ENCODE measurements at places on chromosomes 5 and 9.
A peak's percentile ranks its signal among the peaks of the same experiment; 100 is the strongest.

- DNase-seq, result no peak
Observed at GRCh38 chr5:168590666-168591065, 11.5 kb upstream of the PANK3 start.

DNA sequence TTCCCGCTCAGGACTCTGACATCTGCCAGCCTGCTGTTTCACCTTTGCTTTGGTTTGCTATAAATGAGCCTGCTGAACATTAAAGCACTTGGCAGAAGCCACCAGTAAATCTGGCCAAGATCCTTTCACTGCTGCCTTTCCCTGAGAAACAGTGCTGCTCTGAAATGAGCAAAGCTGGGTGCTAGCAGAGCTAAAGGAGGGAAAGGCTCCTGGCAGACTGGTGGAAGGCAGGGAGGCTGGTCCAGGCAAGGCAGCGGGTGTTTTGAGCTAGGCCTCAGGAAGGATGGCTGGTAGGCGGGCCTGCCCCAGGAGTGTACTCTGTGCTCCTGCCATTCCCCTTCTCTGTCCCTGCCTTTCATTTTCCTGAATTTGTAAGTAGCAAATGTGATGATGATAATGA, 52.5 kb upstream of the PTGS1 start:
- peak; percentile 32 for DNase-seq

DNA sequence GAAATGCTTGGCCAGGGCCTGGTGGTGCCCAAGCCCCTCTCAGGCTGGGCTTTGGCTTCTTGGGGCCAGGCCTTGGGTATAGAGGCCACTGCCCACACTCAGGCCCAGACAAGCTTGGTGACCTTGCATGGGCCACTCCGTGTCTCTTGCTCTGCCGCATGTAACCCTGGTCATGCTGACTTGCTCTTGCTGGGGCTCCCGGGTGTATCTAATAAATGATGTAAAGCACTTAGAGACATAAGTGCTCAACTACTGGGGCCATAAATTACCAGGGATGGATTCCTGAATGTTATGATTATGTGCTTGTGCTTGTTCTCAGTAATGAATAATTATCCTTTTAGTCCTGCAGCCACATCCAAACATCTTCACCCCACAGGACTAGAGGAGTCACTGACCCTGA, 54.0 kb downstream of the C5orf15 start:
- no peak for DNase-seq

DNA sequence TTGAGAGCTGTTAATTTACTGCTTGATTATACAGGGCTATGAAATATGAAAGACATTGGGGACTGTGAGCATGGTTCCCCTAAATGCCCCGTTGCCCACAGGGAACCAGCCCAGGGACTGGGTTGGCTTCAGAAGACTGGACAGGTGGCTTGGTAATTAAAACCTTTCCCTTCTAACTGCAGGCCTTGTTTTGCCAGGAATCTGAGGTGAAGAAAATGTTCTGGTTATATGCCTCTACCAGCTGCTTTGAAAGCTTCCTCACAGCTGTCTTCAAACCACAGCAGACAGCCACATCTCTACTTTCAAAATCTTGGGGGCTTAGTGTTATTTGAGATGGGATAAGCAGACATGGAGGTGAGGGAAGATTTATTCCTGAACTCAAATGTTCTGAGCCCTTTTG, 153.3 kb upstream of the SPRY4 start:
- no peak for DNase-seq

DNA sequence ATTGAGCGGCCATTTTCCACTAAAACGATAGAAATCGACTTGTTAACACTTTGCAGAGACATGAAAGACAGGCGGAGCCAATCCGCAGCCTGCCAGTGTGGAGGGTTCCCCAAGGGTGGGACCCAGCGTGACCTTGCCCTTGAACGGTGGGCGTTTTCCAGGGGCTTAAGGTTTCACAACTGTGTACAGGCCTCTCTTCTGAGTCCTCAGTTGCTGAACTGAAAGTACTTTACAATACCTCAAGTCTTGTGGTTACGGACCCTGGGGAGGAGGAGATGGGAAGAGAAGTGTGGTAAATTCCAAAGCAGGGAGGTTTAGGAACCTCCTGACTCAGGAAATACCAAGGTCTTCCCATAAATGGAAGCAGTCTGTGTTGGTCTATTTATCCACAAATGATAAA, 68.2 kb upstream of the CKMT2 start:
- no peak for DNase-seq

DNA sequence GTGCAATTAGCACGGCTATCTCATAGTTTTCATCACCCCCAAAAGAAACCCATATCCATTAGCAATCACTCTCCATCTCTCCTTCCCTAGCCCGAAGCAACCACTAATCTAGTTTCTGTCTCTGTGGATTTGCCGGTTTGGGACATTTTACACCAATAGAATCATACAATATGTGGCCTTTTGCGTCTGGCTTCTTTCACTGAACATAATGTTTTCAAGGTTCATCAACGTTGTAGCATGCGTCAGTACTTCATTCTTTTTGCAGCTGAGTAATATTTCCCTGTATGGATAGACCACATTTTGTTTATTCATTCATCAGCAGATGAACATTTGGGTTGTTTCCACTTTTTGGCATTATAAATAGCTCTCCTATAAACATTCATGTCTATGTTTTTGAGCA, 75.4 kb upstream of the TBC1D2 start:
- no peak for DNase-seq

- DNase-seq, result no peak
Observed at GRCh38 chr5:163379298-163380155, 57.9 kb upstream of the CCNG1 start.

GRCh38 chr9:127426756-127427155, 2.6 kb downstream of the ZNF79 start:
- no peak for DNase-seq

DNA sequence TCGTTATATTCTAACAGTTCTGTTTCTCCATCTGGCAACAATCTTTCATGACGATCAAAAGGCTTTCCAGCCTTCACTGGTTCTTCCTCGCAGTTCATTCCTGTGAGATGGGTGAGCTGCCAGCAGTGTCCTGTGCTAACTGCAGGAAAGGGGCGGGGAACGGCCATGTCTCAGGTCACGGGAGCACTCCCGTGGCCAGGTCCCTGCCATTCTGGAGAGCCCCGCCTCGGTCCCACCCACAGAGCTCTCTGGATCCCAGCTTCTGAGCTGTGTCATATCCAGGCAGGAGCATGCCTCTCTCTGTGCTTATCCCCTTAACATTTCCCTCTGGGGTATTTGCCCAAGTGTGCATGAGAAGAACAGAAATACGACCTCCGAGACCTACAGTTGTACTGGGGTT, 297.8 kb upstream of the IRX2 start:
- no peak for DNase-seq

DNA sequence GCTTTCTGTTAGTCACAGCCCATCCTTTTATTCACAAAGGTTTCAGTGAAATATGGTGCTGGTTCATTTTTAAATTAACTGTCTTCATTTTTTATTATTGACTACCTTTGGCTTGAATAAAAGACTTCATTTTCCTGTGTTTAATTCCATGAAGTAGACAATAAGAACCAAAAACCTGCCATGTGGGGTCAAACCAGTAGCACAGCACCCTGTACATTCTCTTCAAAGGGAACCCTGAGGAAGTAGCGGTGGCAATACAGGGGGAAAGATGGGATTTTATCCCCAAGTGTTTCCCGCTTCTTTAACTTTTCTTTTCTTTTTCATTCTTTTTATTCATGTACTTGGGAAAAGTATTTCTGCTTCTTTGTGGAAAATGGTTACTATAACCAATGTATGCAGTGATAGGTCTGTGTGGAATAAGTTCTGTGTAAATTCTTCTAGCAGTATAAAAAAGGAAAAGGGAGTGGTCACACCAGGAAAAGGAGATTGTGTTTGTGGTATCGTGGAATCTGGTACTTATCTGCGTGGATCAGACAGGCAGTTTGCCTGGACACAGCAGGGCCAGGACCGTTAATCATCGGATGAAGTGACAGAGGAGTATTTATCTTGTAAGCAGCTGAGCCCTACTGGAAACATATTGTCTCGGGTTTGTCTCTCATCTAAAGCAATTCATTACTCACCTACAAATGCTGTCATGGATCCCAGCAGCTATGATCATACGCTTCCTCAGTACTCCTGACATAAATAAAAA, 94.2 kb downstream of the PPIC start:
- DNase-seq, result peak; percentile 26

GRCh38 chr5:124908581-124909451, 162.4 kb upstream of the ZNF608 start:
- DNase-seq, result no peak

DNA sequence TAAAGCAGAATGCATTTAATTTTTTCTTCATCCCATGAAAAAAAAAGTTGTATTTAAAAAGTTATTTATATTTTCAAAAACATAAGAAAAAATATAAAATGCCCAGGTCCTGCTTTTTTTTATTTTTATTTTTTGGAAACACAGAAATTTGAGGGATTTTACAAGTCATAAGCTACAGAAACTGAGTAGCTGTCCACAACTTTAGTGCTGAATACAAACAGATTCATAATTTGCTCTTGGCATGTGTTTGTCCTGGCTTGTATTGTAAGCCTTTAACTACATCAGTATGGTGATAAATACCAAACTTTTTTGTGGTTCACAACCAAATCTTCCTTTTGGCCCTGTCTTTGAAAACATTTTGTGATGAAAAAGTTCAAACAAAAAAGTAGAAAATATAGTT, 7.5 kb upstream of the PLCXD3 start:
- no peak for DNase-seq

- DNase-seq, result no peak
Observed at GRCh38 chr5:107483231-107484024, 187.3 kb downstream of the EFNA5 start.

DNA sequence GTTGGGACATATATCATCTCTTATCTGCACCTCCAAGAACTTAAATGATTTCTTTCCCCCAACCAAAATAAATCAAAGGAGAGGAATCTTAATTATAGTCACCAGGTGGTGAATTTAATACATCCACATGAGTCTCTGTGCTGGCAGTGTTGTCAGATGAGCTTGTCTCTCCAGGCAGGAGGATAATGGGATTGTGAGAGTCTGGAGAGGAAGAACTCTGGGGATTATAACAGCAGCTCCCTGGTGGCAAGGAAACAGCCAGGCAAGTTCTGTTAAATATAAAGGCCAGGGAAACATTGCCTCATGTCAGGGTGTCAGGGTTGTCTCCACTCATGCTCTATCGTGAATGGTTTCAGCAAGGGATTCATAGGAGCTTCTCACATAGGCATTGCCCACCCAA, 80.8 kb downstream of the TLR4 start:
- no peak for DNase-seq

- DNase-seq, result no peak
Observed at GRCh38 chr5:111372799-111373198, 139.5 kb downstream of the STARD4 start.

GRCh38 chr9:1100945-1101344, 50.8 kb downstream of the DMRT2 start:
- peak; percentile 67 for DNase-seq

GRCh38 chr5:37492778-37493555, 113.8 kb downstream of the WDR70 start:
- DNase-seq, result no peak

DNA sequence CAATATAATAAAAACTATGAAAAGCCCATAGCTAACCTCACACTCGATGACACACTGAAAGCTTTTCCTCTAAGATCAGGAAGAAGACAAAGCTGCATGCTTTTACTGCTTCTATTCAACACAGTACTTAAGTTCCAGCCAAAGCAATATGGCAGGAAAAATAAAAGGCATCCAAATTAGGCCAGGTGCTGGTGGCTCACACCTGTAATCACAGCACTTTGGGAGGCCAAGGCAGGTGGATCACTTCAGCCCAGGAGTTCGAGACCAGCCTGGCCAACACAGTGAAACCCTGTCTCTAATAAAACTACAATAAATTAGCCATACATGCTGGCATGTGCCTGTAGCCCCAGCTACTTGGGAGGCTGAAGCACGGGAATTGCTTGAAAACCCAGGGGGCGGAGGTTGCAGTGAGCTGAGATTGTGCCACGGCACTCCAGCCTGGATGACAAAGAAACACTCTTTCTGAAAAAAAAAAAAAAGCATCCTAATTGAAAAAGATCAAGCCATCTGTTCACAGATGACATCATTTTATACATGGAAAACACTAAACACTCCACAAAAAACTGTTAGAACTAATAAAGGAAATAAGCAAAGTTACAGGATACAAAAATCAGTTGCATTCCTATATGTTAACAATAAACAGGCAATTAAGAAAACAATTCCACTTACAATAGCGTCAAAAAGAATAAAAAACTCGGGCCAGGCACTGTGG, 17.9 kb downstream of the ZFR start:
- DNase-seq, result no peak

DNA sequence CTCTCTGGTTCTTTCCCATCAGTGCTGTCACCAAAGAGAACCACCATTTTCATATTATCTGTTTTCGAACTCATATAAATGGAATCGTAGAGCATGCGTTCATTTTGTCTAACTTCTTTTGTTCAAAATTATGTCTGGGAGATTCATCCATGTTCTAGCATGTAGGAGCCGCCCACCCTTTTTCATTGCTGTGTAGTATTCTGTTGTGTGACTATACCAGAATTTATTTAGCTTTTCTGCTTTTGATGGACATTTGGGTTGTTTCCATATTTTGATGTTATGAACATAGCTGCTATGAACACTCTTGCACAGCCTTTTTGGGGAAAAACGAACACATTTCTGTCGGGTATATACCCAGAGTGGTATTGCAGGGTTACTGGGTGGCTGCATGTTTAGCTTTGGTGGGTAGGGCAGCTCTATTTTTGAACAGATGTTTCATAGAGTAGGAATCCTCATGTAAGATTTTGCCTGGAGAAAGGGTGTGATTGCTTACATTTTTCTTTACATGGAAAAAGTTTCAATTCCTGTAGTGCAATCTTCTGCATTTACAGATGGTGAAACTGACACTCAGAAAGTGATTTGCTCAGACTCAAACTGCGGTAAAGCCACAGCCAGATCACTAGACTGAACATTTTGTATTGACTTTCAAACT, 100.2 kb upstream of the IL12B start:
- no peak for DNase-seq

DNA sequence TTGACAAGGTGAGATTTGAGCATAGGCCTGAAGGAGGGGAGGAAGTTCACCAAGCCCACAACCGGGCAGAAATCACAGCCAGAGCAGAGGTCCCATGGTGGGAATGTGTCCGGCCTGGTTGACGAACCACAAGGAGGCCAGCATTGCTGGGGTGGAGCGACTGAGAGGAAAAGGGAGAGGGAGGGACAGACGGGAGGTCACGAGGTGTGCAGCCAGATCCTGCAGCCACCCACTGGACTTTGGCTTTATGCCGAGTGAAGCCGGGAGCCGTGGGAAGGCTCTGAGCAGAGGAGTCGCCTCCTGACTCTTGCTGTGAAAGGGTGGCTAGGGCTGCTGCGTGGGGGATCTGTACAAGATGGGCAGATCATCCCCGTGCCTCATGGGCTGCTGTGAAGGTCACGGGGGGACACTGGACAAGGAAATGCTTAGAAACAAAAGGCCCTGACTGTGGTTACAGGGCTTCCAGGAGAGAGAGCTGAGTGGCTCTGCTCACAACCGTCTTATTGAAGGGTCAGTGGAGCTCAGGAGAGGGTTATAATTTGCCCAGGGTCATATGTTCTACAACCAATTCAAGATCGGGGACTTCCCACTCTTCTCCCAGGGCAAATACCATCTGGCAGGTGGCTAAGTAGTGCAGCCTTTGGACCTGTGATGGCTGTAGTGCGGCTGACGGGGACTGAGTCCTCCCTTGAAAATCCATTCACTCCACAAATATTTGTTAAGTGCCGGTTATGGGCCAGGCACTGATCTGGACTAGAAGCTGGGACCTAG, 15.6 kb upstream of the CD74 start:
- DNase-seq, result peak; percentile 43
